ENCODE measurements at places on chromosomes 6 and 20.

DNA sequence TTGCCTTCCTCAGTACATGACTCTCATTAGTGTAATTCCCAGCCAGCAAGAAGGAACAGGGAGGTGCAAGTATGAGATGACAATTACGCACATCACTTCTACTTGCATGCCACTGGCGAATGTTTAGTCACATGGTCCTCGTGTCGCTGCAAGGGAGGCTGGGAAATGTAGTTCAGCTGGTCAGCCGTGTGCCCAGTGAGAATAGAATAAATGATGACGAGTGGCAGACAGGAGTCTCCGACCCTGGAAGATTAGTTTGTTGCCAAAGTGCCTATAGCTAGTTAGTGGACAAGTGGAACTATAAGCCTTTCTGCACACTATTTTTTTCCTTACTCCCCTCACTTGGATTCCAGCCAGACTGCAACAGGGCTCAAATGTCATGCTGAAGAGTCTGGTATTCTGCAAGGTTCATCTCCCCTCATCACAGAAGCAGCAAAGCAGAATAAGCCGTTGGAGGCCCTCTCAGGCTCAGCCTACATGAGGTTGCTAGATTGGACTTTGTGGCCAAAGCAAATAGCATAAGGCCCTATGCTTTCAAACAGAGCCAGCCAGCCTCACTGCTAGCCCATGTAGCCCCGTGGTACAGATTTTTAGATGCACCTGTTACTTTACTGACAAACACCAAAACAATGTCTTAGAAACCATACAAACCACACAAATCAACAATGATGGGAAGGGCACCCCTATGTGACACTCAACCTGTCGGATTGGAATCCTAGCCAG, 9.7 kb downstream of the LINC00237 start:
- DNase-seq: no peak

- DNase-seq: peak; percentile 3
These were observed 293.2 kb downstream of the BTBD9 start for GRCh38 chr6:38346291-38347079.

DNA sequence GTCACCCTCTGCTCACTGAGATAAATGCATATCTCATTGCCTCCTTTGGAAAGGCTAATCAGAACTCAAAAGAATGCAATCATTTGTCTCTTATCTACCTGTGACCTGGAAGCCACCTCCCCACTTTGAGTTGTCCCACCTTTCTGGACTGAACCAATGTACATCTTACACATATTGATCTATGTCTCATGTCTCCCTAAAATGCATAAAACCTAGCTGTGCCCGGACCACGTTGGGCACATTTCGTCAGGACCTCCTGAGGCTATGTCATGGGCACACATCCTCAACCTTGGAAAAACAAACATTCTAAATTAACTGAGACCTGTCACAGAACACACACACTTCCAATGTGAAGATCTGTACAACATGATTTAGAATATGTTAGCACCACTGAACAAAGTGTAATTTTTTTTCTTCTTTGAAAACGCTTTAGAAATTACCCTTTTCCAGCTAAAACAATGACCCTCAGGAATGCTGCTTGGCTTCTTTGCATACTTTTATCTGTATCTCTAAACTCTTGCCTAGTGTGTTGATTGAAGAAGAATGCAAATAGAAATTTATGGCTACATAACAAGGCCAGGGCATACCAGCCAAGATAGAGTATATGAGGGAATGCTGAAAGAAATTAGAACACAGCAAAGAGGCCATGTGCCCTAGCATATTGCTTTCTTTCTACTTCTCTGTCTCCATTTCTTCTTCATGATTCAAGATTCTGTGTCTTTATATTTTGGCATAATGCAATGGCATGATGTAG, 84.6 kb upstream of the DST start:
- no peak for DNase-seq

DNA sequence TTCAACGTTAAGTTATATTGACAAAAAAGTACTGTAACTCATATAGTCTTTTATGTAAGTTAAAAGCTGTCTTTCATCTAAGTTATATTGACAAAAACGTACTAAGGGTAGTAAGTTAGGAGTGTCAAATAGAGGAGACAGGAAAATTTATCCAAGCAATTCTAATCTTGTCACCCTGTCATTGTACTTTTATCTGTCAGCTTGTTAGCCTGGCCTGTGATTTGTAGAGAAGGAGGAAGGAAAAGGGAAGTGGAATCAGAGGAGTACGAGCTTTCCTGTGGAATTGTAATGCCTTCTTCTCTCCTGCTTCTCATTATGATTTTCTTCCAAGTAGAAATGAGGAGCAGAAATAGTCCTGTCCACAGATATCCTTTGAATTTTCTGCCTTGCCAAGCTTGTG, 18.8 kb downstream of the KCTD20 start:
- DNase-seq: no peak

DNA sequence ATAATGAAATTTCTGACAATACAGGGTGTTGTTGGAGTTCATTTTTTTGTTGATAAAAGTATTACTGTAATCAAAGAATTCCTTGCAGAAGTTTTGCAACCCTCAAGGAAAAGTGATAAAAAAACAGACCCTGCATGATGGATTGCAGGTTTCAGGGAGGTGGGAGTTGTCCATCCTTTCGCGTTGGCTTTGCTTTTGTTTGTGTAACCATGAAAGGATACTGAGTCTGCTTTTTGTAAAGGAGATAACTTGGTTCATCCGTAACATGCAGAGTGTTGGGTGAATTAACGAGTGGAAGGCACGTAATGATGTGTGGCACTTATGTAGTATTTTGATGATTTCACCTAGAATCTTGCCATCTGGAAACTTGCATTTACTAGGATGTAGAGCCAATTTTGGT, 23.6 kb downstream of the FOXO3 start:
- DNase-seq: no peak

- DNase-seq: no peak
These were observed 43.7 kb downstream of the DAAM2 start for GRCh38 chr6:39835821-39836295.

GRCh38 chr6:127289934-127290333, 23.3 kb downstream of the RNF146 start:
- DNase-seq: no peak

GRCh38 chr6:119742188-119742803, 392.7 kb upstream of the MAN1A1 start:
- DNase-seq: peak; percentile 38

GRCh38 chr20:46119028-46119546, 973 bp downstream of the CD40 start:
- peak; percentile 50 for DNase-seq

DNA sequence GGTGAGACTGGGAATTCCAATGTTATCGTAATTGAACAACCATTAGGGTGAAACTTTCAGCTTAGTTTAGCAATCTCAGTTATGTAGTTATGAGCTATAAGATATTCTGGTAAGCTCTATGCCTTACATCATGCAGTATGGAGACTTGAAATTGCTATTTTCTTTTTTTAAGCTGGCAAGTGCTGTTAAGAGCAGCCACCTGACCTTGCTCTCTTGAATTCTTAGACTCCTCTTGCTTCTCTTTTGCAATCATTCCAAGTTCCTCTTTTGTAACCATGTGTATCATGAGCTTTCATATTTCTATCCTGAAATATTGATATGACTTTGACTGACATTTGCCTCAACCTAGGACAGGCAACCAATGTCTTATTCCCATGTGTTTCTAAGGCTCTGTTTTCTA, 446.3 kb upstream of the SLC35B3 start:
- DNase-seq: no peak

DNA sequence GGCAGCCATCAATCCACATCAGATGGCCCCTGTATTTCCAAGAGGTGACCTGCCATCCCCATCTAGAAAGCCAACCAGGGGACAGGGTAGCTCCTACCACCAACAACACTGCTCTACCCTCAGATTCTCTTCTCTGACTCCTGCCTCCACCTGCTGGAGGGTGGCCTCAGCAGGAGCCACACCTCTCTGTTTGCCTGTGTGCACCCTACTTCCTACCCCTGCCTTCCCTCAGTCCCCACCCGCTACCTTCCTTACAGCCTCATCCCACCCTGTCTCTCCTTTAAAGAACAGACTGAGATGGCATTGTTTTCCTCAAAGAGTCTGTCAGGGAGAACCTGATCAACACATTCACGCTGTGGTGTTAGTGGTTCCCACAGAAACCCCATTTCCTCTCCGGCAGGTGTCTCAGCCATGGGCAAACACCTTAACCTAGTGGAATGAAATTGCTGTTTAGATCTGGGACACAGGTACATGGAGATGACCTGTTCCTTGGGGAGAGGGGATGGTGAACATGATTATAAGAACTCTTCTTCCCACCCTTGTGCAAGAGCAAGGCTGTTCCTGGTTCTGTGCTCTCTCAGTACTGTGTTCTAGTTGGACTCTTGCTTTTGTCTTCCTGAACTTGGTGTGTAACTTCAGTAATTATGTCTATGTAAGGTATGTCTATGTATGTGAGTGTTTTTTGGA, 1.8 kb downstream of the ENTPD6 start:
- DNase-seq: no peak

GRCh38 chr6:152673236-152673635, 24.5 kb upstream of the MYCT1 start:
- no peak for DNase-seq

DNA sequence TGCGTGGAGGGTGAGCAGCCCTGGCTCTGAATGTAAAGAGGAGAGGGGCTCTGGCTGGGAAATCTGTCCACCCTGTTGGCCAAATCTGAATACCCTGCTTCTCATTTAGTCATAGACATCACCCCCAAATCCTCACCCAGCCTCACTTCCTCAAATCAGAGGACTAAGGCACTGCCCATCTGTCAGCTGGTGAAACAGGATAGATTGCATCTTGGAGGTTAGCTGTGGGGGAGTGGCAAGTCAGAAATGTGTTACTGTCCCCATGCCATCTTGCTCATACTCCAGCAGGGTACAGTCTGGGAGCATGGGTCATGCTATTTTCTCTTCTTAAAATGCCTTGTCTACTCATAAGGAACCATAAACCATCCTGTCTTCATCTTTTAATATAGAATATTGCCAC, 9.5 kb upstream of the DTNBP1 start:
- DNase-seq: no peak

GRCh38 chr6:85402071-85402470, 47.8 kb upstream of the NT5E start:
- no peak for DNase-seq

DNA sequence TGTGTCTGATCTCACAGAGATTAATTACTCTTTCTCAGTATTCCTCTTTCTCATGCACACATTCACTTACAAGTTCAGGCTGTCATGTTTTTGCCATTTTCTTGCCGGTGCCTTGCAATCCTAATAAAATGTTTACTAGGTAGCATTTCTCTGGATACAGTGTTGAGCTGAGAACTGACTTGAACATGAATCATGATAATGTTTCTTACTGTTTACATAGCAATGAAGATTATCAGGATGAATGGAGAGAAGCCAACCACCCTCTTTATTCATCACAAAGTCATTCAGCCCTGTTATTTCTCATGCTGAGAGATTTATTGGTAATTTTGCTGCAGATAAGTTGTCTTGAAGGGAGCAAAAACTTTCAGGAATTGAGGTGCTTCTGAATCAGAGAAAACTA, 185.5 kb upstream of the ECI2 start:
- DNase-seq: peak; percentile 90

DNA sequence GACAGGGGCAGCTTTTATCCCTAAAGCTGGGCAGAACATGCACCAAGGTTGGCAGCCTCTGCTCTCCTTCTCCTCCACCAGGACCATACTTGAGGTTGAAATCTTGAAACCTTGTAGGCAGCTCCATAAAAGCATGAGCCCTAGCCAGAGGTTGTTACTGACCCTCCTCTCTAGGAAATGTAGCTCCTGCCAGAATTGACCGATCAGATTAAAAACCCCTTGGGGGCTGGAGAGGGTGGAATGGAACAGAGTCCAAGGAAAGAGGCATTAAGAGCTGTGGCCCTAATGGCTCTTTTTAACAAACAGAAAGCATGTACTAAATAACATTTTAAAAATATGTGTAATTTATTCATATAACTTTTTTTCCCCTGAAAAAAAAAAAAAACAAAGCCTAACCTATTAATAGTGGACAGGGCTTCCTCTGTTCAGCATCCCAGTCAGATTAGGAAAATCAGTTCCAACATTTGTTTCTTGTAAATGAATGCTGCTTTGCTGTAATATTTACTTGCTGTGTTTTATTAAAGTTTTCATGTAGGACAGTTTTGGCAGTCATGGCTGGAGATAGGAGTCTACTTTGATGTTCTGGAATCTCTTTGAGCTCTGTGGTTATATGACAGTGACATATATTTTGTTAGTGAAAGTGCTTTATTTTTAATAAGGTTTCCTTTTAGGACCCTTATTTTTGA, 41.3 kb downstream of the MTHFD1L start:
- DNase-seq: no peak

GRCh38 chr6:79657238-79657637, 26.1 kb downstream of the SH3BGRL2 start:
- DNase-seq: no peak

- no peak for DNase-seq
These were observed 9.4 kb upstream of the CDH22 start for GRCh38 chr20:46317685-46318177.

GRCh38 chr6:161161121-161161520, 112.7 kb downstream of the AGPAT4 start:
- DNase-seq: no peak
